ENCODE measurements at places on chromosomes 4 and X. TPM values are rescaled to one million over a fixed set of nuclear protein-coding genes. Genes with fewer than 3 reads are reported as not detected.

DNA sequence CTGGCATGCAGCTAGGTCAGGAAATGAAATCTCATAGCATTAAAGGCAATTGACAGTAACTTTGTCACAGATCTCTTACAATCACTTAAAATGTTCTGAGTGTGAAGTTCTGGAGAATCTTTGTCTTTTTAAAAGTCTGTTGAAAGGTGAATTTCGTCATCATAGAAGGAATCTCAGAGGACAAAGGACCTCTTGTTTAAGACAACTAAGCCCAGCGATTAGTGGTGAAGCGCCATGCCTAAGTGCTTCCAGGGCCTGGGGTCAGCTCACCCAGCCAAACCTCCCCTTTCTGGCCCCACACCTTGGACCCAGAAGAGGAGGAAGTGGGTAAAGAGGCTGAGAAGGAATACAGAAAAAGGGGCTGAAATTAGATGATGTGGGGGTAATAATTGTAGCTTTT is 8.5 kb downstream of the FRMD7 start:
- DNase-seq = no peak

- no peak for DNase-seq
Observed at GRCh38 chrX:68421636-68422035, 11.7 kb downstream of the OPHN1 start.

DNA sequence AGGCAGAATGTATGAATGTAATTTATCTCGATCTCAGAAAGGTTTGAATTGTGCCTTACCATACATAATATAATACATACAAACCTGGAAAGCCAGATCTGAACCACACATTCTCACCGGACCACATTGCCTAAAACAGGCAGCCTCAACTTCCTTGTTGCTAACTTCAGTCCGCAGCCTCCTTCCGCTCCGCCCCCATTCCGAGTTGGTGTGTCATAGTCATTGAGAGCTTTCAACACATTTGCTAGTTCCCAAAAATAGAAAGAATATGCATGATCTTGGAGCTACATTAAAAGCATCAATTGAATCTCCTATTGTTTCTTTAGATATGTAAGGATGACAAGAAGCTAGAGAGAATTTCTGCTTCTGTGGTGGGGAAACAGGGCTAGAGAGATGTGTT is 127.2 kb downstream of the ARHGEF9 start:
- no peak for DNase-seq

DNA sequence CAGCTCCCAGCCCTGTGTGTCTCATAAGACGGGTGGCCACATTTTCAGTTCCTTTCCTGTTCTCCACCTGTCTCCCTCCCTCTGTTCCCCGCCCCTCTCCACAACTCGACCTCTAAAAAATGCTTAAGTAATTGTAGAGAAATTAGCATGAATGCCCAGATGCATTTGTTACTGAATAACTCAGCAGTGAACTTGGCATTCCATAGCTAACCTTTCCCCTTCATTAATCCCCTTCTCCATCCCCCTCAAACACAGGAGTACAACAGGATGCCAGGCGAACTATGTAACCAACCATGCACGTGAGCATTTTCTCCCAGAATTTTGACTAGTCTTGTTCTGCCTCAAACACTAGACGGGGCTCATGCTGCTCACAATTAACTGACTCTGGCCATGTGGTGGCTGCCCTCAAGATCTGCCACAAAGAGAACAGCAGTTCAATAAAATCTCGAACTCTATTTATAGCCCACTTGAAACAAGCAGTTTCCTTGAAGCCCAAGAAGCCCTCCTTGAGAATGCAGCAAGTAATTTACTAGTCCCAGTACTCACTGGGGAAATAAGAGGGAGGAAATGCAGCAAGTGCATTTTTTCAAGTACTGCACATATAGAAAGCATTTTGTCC is 351.2 kb downstream of the ARHGAP24 start:
- DNase-seq = no peak

DNA sequence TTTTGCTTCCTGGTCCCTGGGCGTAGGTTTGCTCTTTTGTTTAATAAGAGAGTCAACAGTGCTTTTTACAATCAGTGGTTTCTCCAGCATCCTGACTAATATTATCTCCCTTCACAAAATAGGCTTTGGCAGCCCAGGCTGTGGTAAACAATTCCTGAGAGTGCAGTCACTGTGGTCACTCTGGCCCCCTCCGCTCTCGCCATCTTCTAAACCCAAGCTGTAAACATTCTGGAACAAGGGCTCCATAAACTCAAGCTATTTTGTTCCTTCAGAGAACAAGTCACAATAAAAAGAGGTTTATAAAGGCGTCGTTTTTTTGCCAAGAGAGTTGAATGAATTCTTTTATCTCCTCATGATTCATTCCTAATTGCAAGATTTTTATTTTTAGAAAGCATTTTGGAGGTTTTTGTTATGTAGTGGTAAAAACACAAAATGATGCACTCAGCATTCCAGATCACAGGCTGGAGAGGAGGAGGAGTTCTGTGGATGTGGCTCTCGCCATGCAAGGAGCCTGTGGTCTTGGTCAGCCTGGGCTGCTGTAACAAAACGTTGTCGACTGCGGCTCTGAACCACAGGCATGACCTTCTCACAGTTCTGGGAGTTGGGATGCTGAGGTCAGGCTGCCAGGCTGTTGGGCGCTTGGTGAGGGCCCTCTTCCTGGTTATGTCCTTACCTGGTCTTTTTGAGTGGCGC is 486.4 kb upstream of the FAT1 start:
- DNase-seq = no peak

DNA sequence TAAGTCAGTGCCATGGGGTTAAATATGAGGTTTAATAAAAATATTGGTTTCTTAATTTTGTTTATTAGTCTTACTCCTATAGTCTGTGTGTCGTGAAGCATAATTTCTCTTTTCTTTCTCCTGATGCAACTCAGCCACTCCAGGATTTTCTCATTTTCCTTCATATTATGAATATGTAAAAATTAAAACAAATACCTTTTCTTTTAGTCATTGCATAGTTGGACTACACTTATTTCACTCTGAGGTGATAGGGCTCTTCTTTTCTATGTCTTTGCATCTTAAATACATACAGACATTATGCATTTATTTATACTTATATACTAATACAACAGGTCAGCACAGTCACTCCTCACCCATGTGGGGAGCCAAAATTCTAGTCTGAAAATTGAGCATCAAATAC is 19.1 kb downstream of the GALNT7 start:
- no peak for DNase-seq

- no peak for DNase-seq
Observed at GRCh38 chrX:125395626-125396025, 76.0 kb downstream of the TEX13C start.

DNA sequence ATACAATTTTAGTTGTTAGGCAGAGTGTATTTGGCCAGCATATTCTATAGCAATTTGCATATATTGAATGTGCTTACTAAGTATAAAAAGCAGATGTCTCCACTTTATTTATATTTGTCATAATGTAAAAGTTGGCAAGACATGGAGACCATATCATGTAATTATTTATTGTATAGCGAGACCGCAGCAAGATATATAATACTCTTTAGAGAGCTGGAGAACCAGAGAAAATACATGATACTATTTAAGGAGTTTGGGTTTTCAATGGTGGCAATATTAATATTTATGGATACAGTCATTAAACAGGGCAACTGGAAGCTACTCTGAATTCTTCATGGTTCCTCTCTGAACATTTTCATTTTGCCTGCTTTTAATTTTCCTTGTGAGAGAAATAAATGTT is 35.0 kb downstream of the INTU start:
- no peak for DNase-seq

GRCh38 chrX:22742174-22742573 is 257.6 kb upstream of the DDX53 start:
- DNase-seq = no peak

GRCh38 chr4:150305995-150306394 is 227.8 kb downstream of the DCLK2 start:
- DNase-seq = no peak

DNA sequence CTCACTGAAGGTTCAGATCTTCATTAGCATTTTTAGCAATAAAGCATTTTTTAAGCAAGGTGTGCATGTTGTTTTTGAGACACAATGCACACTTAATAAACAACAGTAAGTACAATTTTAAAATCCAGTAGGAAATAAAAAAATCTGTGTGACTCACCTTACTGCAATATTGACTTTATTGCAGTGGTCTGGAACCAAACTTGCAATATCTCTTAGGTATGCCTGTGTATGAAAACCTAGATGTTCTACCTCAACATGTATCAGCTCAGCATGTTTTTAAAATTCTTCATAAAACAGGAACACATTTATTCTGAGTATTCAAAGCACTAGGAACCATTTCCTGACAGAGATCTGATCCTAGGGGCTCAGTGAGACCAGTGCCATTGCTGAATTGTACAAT is 26.7 kb downstream of the NR0B1 start:
- DNase-seq = no peak

DNA sequence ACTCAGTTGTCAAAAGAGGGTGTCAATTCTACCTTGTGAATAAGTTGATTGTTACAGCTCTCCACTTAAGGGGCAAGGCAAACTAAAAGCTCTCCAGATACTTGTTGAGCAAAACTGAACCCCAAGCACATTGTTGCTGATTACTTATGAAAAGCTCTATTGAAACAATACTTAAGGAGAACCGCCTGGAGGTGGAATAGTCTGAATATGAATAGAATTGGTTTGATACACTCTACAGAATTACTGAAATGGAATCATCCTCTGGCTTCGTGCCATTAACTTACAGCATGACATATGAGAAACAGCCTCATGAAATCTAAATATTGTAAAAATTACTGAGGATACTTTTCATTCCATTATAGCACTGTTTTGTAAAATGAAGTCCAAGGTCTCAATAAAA is 127.0 kb upstream of the SH3RF1 start:
- DNase-seq = no peak

DNA sequence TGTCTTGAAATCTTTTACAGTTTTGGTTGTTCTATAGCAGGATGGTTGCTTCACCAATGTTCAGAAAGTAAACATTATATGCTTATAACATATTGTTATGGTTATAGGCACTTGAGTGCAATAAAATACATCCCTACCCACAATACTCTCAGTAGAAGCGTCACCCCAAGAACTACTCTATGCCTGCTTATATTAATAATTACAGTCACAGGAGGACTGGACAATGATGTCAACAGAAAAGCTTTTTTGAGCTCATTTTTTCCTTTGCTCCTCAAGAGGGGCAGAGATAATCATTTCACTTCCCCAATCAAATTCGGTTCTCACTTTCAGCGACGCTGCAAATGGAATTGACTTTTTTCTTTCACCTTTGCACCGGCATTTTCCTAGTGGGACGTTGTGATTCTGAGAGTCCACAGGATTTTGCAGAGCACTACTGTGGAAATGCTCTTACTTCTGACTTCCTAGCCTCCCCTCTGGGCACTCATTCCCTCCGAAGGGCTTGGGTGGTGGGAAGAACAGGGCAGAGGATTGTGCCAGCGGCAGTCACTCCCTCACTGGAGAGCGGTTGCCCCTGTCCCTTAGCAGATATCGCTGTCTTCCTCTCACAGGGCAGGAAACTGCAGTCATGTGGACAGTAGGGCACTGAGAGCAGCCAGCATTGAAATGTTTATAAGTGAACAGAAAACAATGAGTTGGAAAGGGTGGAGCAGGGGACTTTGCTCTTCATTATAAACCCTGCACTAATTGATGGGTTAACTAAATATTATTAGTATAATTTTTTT is 24.9 kb upstream of the SGMS2 start:
- DNase-seq = no peak

- DNase-seq = no peak
Observed at GRCh38 chrX:129347291-129347690, 176.0 kb downstream of the SMARCA1 start.

DNA sequence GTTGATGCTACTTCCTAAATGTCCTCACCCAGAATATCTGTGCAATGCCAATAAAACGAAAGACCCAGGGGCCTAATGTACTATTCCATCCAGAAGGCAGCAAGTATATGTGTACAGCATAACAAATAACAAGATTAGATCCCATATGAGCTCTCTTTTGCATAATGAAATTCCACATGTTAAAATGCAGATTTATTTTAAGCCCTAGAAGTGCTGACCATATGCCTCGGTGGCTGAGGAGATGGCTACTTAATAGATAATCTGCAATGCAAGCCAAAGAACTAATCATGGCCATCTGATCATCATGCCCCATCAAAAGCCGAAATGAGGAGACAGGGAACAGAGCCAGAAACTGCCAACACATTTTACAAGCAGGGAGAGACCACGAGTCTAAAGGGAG is 293.5 kb downstream of the KCNIP4 start:
- DNase-seq = peak; percentile 43

DNA sequence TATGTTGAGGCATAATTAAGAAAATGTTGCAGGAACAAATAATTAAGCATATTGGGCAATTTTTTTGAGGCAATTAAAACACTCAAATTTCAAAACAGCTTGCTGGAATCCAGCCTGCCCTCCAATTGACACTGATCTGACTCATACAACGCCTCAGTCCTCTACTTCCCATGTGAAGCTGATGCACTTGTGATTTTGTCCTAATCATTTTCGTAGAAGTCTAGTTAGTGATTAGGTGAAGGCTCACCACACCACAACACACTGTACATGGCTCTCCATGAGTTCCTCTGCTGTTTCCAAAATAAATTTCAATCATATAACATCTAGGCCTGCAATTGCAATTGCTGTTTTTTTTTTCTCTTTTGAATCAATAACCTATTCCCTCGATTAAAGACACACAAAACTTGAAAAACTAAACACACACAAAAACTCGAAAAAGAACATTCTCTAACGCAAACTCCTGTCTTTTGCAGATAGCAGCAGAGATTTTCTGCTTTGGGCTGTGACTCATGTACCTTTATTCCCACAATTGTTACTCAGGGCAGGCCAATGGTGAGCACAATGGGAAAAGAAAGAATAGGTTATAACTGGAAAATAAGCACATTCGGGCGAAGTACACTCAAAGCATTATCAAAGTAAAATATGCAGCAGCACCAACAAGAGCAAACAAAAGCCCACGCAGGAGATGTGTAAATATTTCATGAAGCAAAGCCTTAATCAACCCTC is 1.7 kb downstream of the GPRIN3 start:
- DNase-seq = no peak

GRCh38 chrX:147174591-147174990 is 360.0 kb upstream of the CXorf51A start:
- no peak for DNase-seq

FRMD7 gene
- total RNA-seq = not detected

AWAT2 gene
- total RNA-seq = not detected

FHIP1A gene
- 1.9 TPM for total RNA-seq

CT45A3 gene
- not detected for total RNA-seq

XAGE2 gene
- total RNA-seq = not detected

TNIP3 gene
- total RNA-seq = 0.73 TPM

EMCN gene
- total RNA-seq = 5.2 TPM

Measured in cerebellum (tissue), 4 donors.